ENCODE measurements at places on chromosomes 2 and 18. TPM values are rescaled to one million over a fixed set of nuclear protein-coding genes. Genes with fewer than 3 reads are reported as not detected.
A peak's percentile ranks its signal among the peaks of the same experiment; 100 is the strongest.

DNA sequence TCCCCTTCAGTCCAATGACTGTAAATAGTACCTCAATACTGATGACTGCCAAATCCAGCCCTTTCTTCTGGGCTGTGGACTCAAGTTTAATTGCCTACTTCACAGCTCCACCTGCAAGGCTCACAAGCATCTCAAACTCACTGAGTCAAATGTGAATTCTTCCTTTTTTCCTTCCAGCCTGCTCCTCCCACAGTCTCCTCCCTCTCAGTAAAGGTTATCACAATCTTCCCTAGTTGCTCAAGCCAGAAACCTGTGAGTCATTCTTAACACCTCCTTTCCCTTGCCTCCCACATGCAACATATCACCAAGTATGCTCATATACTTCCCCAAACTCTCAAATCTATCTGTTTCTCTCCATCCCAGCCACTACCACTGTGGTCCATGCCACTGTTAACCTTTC is 3.7 kb upstream of the MFSD6 start:
- H3K4me3 ChIP-seq = no peak overlapping the region
- H3K36me3 ChIP-seq = no peaks in the 10 kb centered on the region
- H3K27ac ChIP-seq = no peak overlapping the region

- H3K27ac ChIP-seq = no peak overlapping the region
- no peak for DNase-seq
- no peaks in the 10 kb centered on the region for H3K27me3 ChIP-seq
- H3K36me3 ChIP-seq = no peaks in the 10 kb centered on the region
These were observed 47.1 kb upstream of the ZNF519 start for GRCh38 chr18:14179306-14179705.

DNA sequence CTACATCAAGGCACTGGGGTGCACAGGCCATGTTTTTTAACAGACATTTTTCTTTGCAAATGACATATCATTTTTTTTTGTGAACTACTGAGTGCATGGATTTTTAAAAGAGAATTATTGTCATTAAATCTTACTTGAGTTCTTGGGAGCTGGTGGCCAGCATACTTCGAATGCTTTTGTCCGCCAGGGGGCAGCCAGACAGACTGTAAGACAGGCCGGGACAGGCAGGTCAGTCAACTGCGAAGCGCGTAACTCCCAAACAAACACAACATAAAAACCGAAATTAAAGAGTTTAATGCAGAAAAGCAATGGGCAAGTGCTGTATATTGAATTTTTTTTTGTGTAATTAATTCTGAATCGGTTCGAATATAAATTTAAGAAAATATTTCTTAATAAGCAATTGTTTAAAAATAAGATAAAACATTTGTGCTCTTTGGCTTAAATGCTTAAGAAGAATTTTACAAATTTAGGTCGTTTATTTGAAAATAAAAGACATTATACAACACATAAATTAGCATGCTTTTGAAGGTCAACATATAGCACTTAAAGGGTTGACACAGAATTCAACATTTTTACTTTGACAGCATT is 142.2 kb upstream of the PXDN start:
- H3K4me1 ChIP-seq = no peaks in the 10 kb centered on the region
- H3K4me3 ChIP-seq = no peak overlapping the region
- H3K36me3 ChIP-seq = no peaks in the 10 kb centered on the region
- H3K27ac ChIP-seq = no peak overlapping the region
- peak; percentile 78 for DNase-seq

GRCh38 chr2:149423630-149424029 is 93.2 kb downstream of the LYPD6 start:
- no peak for DNase-seq
- H3K4me1 ChIP-seq = no peaks in the 10 kb centered on the region
- no peaks in the 10 kb centered on the region for H3K36me3 ChIP-seq
- H3K4me3 ChIP-seq = no peak overlapping the region
- H3K27me3 ChIP-seq = peaks cover 30% of the 10 kb centered on the region
- H3K27ac ChIP-seq = no peak overlapping the region

DNA sequence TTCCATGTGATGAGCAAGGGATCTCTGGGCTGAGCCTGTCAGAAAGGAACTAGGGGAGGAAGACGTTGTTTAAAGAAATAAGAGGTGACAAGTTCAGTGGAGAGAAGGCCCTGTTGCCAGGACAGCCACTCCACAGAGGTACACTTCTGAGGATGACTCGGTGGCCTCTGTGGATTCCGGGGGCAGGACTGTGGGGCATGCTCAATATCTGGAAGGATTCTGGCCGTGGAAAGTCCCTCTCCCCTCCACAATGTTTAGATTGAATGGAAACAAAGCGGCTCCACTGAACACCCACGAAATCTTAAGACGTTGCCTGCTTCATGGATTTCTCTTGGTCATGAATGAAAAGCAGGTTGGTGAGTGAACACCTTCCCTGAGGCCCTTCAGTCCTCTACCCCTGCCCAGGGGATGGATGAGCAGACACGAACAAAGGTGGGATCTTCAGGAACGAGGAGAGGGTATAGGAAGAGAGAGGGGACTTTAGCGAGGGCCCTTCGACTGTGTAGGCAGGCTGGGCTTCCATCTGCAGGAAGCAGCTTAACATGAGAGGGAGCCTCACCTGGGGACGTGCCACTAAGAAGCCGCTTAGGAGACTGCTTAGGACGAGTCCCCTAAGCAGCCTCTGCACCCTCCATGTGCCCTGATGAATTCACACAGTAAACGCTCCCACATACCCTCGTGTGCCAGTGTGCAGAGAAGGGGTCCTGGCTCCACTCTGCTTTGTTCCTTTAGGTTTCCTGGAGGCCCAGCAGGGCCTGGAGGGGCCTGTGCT is 1.9 kb downstream of the NTSR2 start:
- no peak overlapping the region for H3K27ac ChIP-seq
- no peaks in the 10 kb centered on the region for H3K36me3 ChIP-seq
- H3K4me1 ChIP-seq = peaks cover 4% of the 10 kb centered on the region
- H3K4me3 ChIP-seq = no peak overlapping the region

GRCh38 chr18:11950824-11951223 is 30.5 kb upstream of the IMPA2 start:
- no peak overlapping the region for H3K4me3 ChIP-seq
- H3K27me3 ChIP-seq = no peaks in the 10 kb centered on the region
- no peak overlapping the region for H3K27ac ChIP-seq

GRCh38 chr18:21074336-21075323 is 37.0 kb downstream of the ROCK1 start:
- no peak for DNase-seq
- no peak overlapping the region for H3K4me3 ChIP-seq
- H3K27ac ChIP-seq = peak overlapping the region; percentile 33
- peaks cover 42% of the 10 kb centered on the region for H3K4me1 ChIP-seq

- H3K27ac ChIP-seq = no peak overlapping the region
- H3K36me3 ChIP-seq = no peaks in the 10 kb centered on the region
These were observed 2037.8 kb upstream of the LRRTM1 start for GRCh38 chr2:82342356-82342755.

DNA sequence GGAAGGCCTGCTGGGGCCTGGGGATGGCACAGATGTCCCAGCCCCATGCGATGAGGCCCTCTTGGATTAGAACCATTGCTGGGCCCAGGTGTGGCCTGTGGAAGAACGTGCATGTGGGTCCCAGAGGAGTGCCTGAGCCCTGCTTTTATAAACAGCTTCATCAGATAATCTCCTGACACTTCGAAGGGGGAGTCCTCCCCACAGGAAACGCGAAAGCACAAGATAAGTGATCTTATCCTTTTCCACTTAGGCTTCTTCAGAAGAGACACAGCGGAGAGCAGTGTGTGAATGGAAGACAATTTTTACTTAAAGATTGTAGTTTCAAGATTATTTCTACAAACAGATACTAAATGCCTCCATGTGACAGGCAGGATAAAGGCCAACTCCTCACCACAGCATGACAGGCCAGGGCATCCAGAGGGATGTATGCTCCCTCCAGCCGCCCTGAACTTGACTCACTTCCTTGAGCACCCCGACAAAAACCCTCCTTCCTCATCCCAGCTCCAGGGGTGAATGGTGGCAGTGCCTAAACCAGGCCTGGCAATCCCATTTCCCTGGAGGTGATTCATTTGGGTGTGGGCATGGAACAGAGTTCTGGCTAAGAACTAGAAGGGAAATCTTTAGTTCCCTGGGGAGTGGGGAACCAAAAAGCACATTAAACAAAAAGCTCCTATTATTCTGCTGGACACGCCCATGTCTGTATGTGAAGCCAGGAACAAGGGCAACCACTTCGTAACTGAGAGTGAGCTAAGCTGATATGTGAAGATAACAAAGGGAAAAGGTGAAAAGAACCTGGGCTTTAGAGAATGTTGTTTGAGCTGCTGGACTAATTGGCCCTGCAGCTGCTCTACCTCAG is 56.2 kb upstream of the TMEM163 start:
- no peak overlapping the region for H3K4me3 ChIP-seq
- no peaks in the 10 kb centered on the region for H3K4me1 ChIP-seq
- no peak for DNase-seq
- no peaks in the 10 kb centered on the region for H3K27me3 ChIP-seq
- no peaks in the 10 kb centered on the region for H3K36me3 ChIP-seq
- H3K27ac ChIP-seq = no peak overlapping the region

GRCh38 chr2:172993139-172993538 is 82.5 kb upstream of the MAP3K20 start:
- peaks cover 5% of the 10 kb centered on the region for H3K36me3 ChIP-seq
- H3K4me3 ChIP-seq = no peak overlapping the region
- H3K27me3 ChIP-seq = no peaks in the 10 kb centered on the region
- peaks cover 6% of the 10 kb centered on the region for H3K4me1 ChIP-seq

SCN7A gene
- 97.1 TPM for total RNA-seq

DOCK10 gene
- total RNA-seq = 35.8 TPM

NEU2 gene
- total RNA-seq = not detected

ARHGAP28 gene
- total RNA-seq = 15.7 TPM

GKN2 gene
- total RNA-seq = 77.2 TPM

ANKRD30B gene
- total RNA-seq = not detected

UGT1A1 gene
- not detected for total RNA-seq

GKN1 gene
- not detected for total RNA-seq
